Ureter (tissue), 1 donor: ENCODE measurements at places on chromosomes 1 and 21. TPM values are rescaled to one million over a fixed set of nuclear protein-coding genes. Genes with fewer than 3 reads are reported as not detected.

PLEKHO1 gene
- 28.9 TPM for total RNA-seq

DNA sequence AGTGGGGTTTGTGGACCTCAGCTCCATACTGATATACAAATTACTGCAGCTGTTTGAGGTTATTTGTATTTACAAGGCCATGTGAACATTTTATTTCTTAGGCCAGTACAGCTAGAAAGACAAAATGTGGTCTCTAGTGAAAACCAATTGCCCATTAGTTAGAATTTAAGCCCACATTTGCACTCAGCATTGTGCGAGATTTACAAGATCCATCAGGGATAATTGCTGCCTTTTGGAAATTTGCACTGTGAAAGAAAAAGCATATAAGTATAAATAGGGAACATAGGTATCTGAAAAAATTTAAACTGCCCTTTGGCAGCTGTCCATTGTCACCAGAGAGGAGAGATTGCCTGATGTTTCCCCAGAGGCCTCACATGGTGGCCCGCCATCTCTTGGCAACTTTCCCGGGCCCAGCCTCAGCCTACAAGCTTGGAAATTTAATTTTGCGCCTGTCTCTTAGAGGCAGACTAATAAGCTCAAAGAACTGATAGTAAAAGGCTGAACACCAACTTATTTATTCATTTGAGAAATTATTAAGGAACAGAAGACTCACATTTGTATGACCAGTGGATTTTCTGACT lies 120.7 kb downstream of the MAP3K21 start:
- no peak for DNase-seq

DNA sequence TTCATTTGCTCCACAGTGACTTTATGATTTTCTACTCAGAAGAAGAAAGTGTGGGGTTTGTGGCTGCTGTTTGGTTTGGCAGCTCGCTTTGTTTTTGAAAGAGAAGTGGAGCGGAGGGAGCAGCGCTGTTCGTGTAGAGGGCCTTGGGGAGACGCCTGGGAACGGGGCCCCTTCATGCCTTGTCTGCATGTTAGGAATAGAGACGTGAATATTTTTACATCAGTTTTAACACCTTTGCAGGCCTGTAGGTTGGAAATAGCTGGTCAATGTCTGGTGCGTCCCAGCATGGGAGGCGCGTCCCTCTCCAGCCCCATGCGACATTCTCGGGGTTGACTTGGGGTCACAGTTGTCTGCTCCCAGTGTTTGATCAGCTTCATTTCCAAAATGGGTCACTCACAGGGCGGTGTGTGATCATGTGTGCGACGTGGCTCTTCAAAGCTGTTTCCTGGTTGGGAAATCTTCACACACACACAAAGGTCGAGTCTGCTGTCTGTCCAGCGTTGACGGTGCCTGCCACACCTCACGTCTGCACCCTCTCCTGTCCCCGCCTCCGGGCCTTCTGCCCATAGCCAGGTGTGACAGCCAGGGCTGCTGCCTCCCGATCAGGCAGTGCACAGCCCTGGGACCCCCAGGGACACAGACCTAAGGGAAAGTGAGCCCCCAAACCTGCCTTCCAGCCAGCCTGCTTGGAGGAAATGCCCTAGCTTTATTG lies 149.2 kb downstream of the PSMG1 start:
- DNase-seq = peak; percentile 81

DNA sequence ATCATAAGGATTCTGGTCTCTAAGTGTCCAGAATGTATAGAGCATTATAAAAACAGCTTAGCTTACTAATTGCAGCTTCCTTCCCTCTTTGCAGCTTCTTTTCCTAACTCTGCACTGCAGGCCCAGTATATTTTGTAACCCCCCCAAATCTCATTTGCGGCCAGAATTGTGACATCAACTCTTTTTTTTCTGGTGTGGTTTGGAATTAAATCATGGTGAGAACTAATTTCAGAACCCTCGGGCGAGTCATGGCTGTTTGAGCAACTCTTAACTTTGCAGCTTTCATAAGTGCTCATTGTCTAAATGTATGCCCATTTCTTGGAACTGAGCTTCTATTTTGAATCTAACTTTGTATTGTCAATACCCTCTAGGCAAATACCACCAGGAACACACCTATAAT lies 187.4 kb downstream of the CYYR1 start:
- no peak for DNase-seq

CD247 gene
- total RNA-seq = 4.7 TPM

SLC45A3 gene
- 3.7 TPM for total RNA-seq

CELA2A gene
- 0.44 TPM for total RNA-seq

DENND1B gene
- 29.4 TPM for total RNA-seq

GRCh38 chr1:99658031-99658290 lies 12.0 kb downstream of the PALMD start:
- DNase-seq = no peak
